ENCODE measurements at places on chromosomes 6 and 20.

DNA sequence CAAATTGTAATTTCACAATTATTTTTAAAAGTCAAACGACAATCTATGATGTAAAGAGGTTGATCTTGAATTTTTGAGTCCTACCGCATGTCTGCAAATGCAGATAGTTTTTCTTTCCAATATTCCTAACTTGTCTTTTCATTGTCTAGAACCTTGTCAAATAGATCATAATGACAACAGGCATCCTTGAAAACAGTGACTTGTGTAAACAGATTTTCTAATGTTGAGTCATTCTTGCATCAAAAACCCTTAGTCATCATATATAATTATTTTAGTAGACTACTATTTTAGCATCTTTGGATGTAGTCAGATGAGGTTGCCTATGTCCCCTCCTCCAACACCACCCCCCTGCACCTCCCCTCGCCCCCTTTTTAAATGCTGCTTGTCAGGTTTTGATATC, 43.8 kb downstream of the BMP6 start:
- no peak for DNase-seq

DNA sequence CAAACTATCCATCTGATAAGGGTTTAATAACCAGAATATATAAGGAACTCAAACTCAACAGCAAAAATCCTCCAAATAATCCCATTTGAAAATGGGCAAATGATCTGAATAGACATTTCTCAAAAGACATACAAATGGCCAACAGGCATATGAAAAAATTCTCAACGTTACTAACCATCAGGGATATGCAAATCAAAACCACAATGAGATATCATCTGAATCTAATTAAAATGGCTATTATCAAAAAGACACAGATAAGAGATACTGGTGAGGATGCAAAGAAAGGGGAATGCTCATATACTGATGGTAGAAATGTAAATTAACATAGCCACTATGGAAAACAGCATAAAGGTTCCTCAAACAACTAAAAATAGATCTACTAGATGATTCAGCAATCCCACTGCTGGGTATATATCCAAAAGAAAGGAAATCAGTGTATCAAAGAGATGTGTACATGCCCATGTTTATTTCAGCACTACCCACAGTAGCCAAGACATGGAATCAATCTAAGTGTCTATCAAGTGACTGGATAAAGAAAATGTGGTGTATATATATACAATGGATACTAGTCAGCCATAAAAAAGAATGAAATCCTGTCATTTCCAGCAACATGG, 6.1 kb upstream of the BRD2 start:
- no peak for DNase-seq

DNA sequence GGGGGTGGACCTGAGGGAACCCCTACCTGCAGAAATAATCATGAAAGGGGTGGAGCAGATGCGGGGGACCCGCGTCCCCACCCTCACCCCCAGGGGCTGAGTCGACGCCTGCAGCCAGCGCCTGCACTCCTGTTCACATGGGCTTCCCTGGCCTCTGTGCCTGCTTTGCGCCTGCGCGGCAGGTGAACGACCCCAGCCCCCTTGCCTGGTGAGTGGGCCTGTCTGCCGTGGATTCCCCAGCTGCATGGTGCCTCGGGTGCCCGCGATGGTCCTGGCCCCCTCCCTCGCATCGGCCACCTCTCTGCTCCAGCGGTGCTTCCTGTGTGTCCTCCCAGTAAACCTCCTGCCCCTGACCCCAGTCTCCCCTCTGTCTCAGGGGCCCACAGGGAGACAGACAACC, 18.8 kb upstream of the NTSR1 start:
- DNase-seq: no peak

DNA sequence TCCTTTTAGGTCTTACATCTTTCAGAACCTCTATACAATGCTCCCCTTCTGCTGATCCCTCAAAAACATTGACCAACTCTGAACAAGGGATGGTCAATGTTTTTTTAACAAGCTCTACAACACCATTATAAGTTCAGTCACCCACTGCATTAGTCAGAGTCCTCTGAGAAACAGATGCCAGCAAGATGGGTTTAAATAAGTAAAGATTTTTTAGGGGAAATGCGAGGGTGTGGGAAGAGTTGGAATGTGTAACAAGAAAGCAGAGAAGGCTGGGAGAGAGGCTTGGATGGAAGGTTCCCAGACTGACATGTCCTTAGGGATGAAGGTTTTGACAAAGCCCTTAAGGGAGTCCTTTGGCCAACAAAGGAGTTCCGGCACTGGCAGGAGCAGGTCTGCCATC, 478.3 kb downstream of the FRK start:
- no peak for DNase-seq

DNA sequence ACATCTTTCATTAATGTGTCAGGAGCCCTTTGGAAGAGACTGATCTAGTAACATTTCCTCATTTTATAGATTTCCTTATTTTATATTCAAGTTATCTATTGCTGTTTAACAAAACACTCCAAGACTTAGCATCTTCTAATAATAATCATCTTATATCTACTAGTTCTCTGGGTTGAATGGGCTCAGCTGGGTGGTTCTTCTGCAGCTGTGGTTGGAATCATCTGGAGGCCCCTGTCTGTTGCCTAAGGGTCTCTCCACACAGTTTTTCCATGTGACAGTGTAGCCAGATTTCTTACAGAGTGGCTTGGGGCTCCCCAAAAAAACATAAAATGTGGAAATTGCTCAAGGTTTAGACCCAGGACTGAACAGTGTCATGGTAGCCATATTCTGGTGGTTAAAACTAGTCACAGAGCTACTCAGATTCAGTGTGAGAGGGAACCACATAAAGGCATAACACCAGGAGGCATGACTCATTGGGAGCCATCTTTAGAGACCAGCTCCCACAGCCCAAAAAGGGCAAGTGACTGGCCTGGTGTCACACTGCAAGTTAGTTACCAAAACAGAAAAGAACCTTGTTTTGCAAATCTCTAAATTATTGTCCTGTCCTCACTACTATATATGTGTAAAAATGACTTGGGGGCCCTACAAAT, 11.5 kb downstream of the SLC2A10 start:
- DNase-seq: no peak

DNA sequence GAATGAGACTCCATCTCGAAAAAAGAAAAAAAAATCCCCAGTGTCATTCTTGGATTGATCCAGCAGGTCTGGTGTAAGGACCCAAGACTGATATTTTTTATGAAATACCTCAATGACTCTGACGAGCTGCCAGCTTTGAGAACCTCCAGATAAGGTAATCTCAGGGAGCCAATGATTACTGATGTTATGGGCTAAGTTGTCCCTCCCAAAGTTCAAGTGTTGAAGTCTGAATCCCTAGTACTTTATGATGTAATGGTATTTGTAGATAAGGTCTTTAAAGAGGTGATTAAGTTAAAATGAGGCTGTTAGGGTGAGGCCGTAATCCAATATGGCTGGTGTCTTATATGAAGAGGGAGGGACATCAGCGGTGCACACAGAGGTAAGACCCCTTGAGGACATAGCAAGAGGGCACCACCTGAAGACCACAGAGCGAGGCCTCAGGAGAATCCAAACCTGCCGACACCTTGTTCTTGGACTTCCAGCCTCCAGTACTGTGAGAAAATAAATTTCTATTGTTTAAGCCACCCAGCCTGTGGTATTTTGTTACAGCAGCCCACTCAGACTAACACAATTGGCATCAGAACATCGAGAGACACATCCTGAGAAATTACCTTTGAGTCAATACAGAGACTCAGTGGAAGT, 19.7 kb upstream of the DDO start:
- no peak for DNase-seq

DNA sequence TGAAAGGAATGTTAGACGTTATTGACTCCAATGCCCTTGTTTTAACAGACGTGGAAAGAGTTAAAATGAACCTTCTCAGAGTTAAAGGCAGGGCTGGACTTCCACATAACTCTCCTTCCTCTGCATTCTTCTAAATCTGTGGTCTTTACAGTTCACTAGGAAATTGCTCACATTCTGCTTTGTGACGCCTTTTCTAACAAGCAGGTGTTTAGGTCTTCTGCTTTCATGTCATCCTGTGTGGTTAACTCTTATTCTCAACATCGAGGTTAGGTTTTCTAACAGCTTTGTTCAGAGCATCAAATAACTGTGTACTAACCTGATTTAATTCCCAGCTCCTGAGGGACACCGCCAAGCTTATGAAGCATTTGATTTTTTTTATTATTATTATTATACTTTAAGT, 81.3 kb upstream of the NT5E start:
- DNase-seq: no peak

GRCh38 chr6:161440299-161440698, 166.4 kb upstream of the AGPAT4 start:
- DNase-seq: no peak

- no peak for DNase-seq
Observed at GRCh38 chr6:168565112-168565511, 124.1 kb downstream of the SMOC2 start.

GRCh38 chr6:144931172-144932035, 646.3 kb downstream of the UTRN start:
- peak; percentile 6 for DNase-seq

GRCh38 chr6:27279513-27280063, 32.1 kb downstream of the PRSS16 start:
- no peak for DNase-seq

- no peak for DNase-seq
Observed at GRCh38 chr20:63533871-63534393, 3.2 kb downstream of the PTK6 start.

GRCh38 chr20:6959900-6960312, 192.4 kb downstream of the BMP2 start:
- DNase-seq: no peak

GRCh38 chr6:164296411-164296810, 881.9 kb downstream of the QKI start:
- no peak for DNase-seq

GRCh38 chr6:53059648-53060589, 5.3 kb upstream of the FBXO9 start:
- no peak for DNase-seq

DNA sequence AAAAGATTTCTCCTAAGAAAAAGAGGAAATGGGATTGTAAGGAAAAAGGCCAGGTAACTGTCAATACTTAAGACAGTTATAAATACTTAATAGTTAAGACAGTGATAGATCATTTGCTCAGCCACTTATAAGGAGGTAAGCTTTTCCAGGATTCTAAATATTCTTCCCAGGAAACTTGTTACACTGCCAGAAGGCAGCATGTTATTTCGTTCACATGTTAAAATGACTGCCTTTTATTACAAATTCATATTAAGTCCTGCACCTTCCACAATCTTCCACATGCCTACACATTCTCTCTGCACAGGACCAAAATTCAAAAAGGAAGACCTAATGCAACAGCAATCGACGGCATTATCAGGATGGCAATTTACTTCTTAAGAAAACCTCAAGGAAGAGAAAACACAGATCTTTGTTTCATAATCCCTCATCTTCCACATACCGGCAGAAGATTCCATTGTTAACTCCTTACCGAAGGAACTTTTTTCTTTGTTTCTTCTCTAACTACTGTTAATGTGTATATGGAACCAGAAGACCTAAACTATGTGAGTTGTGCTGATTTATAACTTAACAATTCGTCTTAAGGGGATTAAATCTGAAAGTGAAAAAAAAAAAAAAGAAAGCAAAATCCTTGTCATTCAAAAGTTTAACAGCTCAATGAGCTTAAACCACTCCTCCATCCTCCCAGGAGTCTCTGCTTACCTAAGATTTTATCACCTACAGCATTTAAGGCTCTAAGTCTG, 799 bp downstream of the TAAR2 start:
- no peak for DNase-seq

DNA sequence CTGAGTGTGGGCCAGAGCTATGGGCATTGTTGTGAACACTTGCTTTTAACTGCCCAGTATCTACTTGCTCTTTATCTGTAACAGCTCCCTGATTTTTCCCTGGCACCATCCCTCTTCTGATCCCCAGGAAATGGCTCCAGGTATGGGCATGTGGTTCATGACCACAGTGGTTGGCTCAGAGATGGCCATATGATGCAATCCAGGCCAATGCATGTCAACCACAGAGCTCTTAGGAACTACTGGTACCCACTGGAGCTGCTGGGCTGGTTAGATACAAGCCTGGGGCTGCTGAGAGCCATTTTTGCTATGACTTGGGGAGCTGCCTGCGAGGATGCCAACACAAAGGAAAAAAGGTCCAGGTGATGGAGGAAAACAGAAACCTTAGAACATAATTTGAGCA, 55.6 kb downstream of the KCNB1 start:
- no peak for DNase-seq
